Brain pericyte (primary cell): ENCODE measurements at places on chromosomes 12 and 14.

- DNase-seq, result no peak
Observed at GRCh38 chr14:64743061-64743460, 38.8 kb downstream of the PLEKHG3 start.

GRCh38 chr12:19657118-19657731 lies 217.9 kb downstream of the AEBP2 start:
- no peak for DNase-seq

DNA sequence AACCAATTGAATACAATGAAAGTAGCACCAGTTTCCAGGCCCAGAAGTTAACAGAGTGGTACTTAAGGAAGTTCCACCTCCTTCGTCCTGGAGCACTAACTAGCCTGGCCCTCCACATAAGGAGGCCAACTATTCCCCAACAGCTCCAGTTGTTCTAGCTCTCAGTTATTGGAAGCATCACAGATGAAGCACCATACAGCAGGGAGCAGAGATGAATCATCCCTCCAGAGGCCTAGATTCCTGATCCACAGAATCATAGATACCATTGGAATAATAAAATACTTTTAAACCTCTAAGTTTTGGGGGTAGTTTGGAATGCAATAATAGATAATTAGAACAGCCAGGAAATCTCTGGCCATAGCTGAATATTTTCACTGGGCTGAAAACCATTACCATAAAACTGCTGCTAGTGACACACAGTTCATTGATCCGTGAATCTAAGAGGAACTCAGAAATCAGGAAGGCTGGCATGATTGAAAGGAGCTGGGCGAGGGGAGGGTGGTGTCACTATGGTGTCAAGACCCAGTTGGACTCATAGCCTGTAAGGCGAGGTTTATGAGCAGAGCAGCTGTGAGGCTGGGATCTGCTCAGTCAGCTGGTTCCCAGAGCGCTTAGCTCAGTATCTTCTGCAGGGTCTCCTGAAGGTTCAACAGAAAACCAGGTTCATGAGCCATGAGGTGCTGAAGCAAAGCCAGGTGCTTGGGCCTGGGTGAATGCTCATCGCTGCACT lies 371.4 kb upstream of the TMTC1 start:
- no peak for DNase-seq

- no peak for DNase-seq
Observed at GRCh38 chr14:100083706-100084105, 18.5 kb downstream of the EVL start.

DNA sequence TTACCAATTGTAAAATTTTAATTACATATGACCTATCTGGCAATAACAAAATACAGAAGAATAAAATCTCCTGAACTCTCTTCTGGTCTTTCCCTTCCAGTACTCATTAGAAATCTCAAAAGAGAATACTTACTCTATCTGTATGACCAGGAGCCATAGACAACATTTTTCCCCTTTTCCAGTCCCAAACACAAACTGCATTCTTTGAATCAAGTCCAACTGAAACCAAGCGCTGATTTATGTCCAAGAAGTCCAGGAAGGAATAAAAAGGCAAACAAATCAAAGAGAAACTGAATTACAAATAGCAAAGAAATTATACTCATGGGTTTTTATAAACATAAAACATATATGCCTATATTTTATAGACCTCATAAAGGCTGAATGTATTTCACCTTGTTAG lies 46.7 kb downstream of the EML5 start:
- DNase-seq, result no peak

- DNase-seq, result no peak
Observed at GRCh38 chr14:94390372-94391086, 2.1 kb upstream of the SERPINA1 start.

GRCh38 chr12:131867471-131867870 lies 27.0 kb upstream of the ULK1 start:
- no peak for DNase-seq

GRCh38 chr14:66398437-66398836 lies 87.7 kb upstream of the CCDC196 start:
- no peak for DNase-seq

- no peak for DNase-seq
Observed at GRCh38 chr14:63663428-63664341, 22.0 kb upstream of the WDR89 start.

GRCh38 chr14:32678088-32678487 lies 260.6 kb upstream of the NPAS3 start:
- no peak for DNase-seq

DNA sequence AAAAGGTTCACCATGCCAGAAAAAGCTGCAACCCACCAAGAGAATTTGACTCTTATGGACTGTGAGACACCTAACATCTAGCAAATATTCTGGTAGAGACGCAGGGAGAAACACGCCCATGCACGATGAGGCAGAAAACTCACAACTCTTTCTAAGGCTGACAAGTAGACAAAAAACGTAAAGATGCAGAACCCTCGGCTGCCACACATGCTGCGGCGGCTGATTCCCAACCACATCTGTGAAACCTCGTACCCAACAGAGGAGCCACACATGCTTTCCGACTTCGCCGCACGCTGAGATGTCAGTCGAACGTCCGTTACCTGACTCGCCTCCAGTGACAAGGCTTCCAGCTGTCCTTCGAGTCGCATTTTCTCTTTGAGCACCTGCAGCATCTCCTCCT lies 21.8 kb downstream of the GOLGA3 start:
- DNase-seq, result no peak

DNA sequence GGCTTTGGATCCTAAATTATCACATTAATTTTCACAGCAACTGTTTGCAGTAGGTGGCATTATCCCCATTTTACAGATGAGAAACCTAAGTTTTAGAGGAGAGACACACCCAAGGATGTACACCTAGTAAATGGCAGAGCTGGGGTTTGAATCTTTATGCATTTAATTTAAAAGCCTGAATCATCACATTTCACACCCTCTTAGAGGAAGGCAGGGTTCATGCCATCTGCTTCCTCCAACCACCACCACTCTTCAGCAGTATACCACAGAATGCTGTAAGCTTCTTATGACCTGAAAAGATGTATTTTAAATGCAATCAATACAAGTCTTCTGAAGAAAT lies 90.3 kb downstream of the CRADD start:
- no peak for DNase-seq

DNA sequence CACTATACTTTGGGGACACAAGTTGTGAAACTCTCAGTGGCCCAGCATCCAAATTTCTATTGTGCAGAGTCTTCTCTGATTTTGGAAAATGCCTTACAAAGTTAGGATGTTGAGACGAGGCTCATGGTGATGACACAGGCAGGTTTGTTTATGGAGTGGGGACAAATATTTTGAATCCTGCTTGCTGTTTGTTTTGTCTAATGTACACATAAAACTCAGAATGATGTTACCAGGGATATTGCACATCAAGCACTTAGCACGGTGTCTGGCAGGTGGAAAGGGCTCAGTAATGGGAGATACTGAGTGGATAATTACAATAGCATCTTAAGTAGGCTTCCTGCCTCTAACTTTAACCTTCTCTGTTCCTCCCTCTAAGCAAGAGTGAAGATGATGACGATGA lies 628.9 kb upstream of the TBX3 start:
- DNase-seq, result no peak

GRCh38 chr14:57725399-57726077 lies 140.4 kb downstream of the SLC35F4 start:
- DNase-seq, result no peak

- DNase-seq, result no peak
Observed at GRCh38 chr14:75184039-75184438, 7.6 kb upstream of the TMED10 start.

DNA sequence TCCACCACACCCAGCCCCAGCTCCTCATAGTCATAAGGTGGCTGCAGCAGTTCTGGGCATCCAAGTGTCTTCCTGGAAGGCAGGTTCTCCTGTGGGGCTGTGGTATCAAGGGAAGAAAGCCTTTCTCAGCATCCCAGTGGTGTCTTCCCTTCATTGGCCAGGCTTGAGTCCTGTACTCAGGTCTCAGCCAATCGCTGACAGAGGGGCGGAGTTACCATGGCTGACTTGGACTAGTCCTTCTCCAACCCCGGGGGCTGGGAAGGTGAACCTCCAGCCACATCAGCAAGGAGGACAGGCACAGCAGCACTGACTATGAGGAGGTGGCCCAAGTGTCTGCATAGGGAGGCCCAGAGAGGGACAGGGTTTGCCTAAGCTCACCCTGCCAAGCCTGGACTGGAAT lies 64.0 kb upstream of the SLC24A4 start:
- no peak for DNase-seq

GRCh38 chr12:92080911-92081285 lies 64.7 kb downstream of the BTG1 start:
- DNase-seq, result no peak

DNA sequence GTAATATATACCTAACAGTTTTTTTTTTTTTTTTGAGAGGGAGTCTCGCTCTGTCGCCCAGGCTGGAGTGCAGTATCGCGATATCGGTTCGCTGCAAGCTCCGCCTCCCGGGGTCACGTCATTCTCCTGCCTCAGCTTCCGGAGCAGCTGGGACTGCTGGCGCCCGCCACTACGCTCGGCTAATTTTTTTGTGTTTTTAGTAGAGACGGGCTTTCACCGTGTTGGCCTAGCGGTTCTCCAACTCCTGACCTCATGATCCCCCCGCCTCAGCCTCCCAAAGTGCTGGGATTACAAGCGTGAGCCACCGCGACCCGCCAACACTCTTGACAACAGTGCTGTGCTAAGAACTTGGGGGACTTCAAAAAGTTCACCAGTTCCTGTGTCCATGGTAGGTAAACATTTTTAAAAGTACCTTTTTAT lies 63.5 kb downstream of the FOXG1 start:
- no peak for DNase-seq

- no peak for DNase-seq
Observed at GRCh38 chr14:21026274-21026987, 1.6 kb upstream of the NDRG2 start.

- no peak for DNase-seq
Observed at GRCh38 chr12:57832966-57833365, 13.6 kb downstream of the CTDSP2 start.

- DNase-seq, result no peak
Observed at GRCh38 chr14:74904635-74905503, 18.2 kb downstream of the RPS6KL1 start.

DNA sequence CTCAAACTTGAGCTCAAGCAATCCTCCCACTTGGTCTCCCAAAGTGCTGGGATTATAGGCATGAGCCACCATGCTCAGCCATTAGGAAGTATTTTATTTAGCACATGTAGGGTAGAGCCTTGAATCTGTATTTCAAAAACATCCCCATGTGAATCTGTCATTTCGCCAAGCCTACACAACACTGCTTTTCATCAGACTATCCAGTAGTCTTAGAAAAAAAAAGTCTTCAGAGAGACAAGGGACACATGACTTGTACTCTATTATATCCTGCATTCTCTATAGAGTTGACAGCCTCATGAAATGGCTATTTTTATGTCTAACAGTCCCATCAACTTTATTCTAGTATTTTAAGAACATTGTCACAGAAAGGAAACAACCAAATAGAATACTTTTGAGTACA lies 35.4 kb downstream of the TM7SF3 start:
- DNase-seq, result no peak

DNA sequence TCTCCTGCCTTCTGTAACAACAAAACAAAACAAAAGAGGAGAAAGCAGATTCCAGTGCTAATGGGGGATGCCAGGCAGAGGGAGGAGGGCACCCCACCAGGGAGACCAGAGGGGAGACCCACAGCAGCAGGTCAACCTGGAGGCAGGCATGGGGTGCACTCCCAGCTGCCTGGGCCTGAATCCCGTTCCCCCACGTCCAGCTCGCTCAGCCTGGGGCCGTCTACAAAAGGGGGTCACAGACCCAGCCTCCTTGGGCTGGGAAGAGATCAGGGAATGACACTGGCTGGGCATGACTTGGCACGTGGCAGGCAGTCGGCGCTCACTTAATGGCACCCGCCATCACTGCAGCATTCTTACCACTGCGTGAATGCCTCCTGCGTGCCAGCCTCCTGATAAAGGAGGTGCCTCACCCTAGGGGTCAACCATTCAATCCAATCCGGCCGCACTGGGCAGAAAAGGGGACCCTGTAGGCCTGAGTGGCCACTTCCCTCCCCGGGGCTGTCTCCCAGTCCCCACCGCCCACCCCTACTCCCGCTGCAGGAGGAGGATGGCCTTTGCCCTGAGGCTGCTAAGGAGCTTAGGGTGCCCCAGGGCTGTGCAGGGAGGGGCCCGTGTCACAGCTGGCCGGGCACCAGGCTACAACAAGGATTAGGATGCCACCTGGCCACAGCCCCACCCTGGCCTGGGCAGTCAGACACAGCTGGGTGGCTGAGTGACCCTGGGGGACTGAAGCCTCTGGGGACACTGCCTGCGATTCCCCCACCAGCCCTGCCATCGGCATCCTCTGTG lies 87.5 kb downstream of the NCOR2 start:
- no peak for DNase-seq

DNA sequence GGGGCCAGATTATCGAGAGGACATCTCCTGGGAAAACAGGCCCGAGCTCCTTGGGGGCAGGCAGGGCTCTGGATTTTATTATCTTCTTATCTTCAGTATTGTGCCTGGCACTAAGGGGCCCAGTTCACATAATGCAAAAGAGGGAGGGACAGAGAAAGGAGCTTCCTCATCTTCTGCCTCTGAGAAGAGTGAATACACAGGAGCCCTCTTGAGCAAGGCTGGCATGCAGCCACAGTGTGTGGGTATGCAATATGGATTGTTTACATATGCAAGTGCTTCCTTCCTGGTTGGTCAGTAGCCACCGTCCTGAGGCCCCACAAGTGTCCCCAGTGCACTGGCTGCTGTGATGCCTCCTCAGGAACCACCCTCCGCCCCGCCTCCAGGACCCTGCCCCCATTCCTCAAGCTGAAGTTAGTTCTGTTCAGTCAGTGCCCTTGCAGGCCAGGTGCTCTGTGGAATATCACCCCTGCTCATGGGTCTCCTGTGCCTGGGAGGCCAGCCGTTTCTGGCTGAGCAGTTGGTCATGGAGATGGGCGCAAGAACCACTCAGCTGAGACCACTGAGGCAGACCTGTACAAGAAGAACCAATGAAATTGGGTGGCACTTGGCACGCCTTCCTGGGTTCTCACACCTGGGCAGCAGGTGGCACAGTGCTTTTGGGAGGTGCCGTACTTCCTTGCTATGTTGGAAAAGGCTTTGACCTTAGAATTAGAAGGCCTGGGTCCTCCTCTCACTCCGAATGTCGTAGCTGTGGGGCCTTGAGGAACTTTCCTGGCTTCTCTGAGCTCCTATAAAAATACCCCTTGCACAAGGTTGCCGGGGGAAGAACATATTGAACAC lies 35.1 kb upstream of the ACTN1 start:
- DNase-seq, result no peak

GRCh38 chr12:12518919-12519318 lies 43.7 kb downstream of the DUSP16 start:
- DNase-seq, result no peak

- DNase-seq, result no peak
Observed at GRCh38 chr14:61145903-61146481, 135.1 kb downstream of the TMEM30B start.

DNA sequence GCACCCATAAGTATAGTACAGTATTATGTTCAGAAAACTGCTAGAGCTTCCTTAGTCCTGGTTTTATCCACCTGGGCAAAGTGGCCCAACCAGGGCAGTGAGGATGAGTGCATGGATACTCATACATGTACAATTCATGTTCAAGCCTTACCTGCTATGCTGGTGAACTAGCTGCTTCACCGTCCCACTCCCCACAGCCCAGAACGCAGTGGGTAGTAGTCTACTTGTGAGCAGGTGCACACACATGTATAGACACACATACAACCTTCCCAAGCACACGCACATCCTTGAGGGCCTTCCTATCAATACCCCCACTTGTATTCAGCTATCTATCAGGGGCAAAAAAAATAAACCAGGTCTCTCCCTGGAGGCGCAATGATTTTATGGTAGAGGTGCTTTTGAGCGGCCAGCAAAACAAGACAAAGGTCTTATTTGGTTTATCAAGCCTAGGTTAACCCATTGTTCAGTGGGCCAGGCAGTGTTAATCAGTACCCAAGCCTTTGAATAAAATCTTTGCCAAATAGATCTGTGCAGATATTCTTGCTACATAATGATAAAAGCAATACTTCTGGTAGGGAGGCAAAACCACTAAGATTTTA lies 69.8 kb downstream of the ZFP36L1 start:
- no peak for DNase-seq
